Activated T-helper 1 cell treated with anti-CD3 and anti-CD28 coated beads, Interleukin-2, amount 50 U/mL, for 16 hours (primary cell): ENCODE measurements at places on chromosomes 13 and 19.

GRCh38 chr19:18102916-18103542, 5.5 kb downstream of the MAST3 start:
- no peak for DNase-seq

DNA sequence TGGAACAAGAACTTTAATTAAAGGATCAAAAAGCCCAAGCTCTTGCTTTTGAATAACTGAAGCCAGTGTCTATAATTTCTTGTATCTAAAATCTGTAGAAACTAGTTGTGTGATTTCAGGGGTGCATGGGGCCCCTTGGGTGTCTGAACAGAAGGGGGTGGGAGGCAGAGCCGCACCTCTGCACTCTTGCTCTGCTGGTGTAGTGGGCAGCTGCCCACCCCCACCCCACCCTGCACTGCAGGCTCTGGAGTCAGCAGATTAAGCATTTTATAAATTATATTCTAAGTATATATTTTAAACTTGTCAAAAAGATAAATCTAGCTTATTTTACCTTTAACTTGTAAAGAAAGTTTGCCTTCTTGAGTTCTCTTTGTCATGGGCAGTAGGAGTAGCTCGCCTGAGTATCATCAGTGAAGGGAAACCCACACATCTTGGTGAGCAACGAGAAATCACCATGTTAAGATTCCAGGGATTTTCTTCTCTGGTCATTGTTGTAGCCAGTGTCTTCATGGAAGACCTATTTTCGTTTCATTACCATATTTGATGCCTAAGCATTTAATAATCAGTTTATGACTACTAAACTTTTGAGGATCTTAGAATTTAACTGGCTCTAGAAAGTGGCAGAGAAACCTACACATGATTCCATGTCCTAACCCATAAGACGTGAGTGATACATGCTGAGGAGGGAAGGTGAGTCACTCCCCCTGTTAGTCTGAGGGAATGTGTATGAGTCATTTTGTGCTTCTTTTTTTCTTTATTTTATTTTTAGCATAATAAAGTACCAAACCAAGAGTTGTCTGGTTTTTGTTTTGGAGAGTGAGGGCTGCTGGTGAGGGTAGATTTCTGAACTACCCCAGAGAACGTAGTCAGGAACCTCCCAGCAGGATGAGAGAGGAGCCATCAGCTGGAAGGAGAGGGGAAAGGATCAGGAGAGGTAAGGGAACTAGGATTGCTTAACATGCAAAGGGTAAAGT, 7.7 kb downstream of the UBE2L5 start:
- no peak for DNase-seq

DNA sequence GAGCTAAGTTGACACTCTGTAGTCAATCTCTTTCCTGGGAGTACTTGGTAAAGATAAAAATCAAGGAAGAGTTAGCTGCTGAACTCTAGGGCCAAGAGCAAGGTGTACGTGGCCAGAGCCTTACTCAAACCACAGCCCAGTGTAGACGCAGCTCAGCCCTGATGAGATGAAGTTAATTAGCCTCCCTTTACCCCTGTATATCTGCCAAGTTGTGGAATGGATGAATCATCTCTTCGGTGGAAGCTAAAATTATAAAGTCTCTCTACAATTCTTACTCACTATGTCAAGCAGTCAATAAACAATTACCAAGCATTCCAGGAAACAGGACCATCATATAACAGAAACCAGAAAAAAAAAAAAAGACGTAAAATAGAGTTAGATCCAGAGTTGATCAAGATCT, 146.9 kb upstream of the UFM1 start:
- DNase-seq = no peak

DNA sequence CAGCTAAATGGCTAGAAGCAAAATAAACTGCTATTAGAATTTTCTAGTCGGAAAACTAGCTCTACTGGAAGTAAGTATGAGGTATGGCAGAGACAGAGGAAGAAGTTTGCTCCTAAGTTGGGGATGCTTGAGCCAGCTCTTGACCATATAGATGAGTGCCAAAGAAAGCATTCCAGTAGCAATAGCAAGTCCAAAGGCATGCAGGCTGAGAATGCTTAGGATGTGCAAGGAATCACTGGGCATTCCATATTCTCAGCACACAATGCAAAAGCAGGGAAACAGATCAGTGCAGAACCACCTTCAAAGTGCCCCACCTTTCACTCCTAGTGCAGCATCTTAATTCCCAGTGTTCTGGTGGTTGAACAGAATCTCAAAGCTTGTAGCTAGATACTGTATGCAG, 32.9 kb downstream of the SERTM1 start:
- DNase-seq = no peak

DNA sequence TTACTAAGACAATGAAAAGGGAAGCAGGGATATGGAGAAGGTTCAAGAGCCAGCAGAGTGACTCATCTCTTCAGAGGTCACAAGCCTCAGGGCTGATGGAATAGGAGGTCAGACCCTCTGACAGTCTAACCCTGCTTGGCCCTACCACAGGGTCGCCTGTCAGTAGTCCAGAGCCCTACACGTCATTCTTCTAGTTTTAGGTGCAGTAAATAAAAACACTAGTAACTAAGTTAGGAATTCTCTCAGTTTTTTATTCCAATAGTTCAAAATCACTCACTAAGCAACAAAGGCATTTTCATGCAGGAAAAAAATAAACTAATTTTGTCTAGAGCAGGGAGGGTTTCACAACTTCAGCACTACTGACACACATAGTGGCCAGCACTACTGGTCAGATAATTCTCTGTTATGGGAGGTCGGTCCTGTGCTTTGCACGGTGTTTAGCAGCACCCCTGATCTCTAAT, 27.2 kb downstream of the FOXO1 start:
- DNase-seq = no peak

GRCh38 chr13:49063497-49063896, 87.8 kb downstream of the FNDC3A start:
- DNase-seq = no peak

DNA sequence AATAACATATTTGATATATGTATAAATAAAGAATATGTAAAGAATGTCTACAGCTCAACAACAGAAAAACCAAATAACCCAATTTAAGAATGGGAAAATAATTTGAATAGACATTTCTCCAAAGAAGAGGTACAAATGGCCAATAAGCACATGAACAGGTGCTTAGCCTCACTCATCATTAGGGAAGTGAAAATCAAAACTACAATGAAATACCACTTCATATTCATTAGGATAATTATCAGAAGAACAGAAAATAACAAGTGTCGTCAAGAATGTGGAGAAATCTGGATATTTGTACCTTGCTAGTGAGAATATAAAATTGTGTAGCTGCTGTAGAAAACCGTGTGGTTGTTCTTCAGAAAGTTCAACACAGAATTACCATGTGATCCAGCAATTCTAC, 8.4 kb upstream of the SUPT20H start:
- no peak for DNase-seq

DNA sequence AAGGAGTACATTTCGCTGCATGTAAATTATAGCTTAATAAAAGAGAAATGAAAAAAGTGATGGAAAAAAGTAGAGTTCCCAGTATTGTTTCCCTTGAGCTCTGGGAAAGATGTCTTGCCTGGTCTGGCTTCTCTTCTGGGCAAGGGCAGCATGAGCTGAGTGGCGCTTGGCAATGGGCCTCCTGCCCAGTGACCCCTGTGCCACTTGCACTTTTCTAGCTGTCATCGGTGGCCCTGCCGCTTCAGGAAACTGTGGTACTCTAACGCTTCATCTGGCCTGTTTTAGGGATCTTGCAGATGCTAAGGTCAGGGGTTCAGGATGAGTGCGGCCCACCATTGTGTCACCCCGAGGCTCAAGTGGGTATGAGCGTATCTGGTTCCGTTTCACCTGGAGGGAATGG, 161.4 kb downstream of the MTUS2 start:
- no peak for DNase-seq

GRCh38 chr19:50147462-50148423, 15.3 kb downstream of the IZUMO2 start:
- DNase-seq = peak; percentile 29

DNA sequence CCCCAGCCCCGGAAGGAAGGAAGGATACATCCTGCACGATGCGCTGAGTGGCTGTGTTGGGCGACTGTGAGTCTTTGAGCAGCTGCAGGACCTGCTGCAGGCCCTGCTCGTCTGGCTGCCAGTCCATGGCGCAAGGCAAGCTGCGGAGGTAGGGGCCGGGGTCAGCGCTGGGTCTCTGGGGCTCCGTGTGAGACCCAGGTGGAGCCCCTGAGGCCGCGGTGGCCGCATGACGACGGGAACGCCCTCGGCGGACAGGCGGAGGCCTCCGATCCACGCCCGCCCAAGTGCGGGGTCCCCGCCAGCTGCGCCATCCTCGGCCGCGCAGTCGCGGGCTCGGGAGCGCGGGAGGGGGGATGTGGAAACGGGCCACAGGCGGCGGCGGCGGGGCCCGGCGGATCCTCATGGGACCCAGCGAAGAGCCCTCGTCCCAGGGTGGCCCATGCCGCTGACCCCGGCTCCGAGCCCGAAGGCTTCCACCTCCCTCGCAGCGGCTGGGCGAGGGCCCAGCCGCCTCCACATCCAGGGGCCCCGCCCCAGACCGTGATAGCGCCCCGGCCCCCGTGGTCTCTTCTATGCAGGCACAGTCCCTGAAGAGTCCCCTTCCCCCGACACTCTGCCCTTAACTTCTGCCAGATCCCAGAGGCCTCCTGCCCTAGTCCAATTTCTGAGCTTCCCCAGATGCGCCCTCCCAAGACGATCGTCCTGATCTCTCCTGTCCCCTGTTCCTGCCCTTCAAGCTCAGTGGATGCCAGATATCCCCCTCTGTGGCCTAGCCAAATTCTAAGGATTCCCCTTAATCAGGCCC, 2.7 kb downstream of the TNPO2 start:
- no peak for DNase-seq

GRCh38 chr19:4215807-4216206, 13.5 kb upstream of the EBI3 start:
- DNase-seq = no peak

DNA sequence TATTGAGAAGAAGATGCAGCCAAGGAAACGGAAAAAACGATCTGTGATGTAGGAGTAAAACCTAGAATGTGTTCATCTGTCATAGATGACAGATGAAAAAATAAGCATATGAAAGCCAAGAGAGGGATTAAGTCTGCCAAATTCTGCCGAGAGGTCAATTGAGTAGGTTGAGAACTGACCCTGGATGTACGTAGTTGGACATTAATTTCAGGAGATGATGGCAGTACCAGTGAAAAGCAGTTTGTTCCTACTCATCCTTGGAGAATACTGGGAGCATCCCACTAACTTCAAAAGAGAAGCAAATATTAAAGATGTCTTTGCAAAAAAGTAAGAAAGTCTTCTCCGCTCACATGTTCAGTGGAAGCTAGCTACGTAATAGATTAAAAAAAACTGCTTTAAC, 11.8 kb upstream of the FGF9 start:
- DNase-seq = no peak
